ENCODE measurements at places on chromosomes 12 and 14. TPM values are rescaled to one million over a fixed set of nuclear protein-coding genes. Genes with fewer than 3 reads are reported as not detected.

Gene PEBP1
- total RNA-seq = 143 TPM

Gene GLI1
- 0.46 TPM for total RNA-seq

Gene PLXNC1
- 5.6 TPM for total RNA-seq

Gene PRH2
- total RNA-seq = not detected

Gene CIT
- total RNA-seq = 28.6 TPM

Gene LTBP2
- 0.11 TPM for total RNA-seq

Gene BTG1
- total RNA-seq = 76.8 TPM

Gene NELL2
- 48.3 TPM for total RNA-seq

Gene PLEKHG7
- not detected for total RNA-seq

Gene PLCZ1
- not detected for total RNA-seq

Gene LPCAT3
- 26.1 TPM for total RNA-seq

Gene BCL7A
- total RNA-seq = 4.0 TPM
